Sigmoid colon (tissue), 7 donors: ENCODE measurements at places on chromosomes 5 and 9. TPM values are rescaled to one million over a fixed set of nuclear protein-coding genes. Genes with fewer than 3 reads are reported as not detected.
A peak's percentile ranks its signal among the peaks of the same experiment; 100 is the strongest.

DNA sequence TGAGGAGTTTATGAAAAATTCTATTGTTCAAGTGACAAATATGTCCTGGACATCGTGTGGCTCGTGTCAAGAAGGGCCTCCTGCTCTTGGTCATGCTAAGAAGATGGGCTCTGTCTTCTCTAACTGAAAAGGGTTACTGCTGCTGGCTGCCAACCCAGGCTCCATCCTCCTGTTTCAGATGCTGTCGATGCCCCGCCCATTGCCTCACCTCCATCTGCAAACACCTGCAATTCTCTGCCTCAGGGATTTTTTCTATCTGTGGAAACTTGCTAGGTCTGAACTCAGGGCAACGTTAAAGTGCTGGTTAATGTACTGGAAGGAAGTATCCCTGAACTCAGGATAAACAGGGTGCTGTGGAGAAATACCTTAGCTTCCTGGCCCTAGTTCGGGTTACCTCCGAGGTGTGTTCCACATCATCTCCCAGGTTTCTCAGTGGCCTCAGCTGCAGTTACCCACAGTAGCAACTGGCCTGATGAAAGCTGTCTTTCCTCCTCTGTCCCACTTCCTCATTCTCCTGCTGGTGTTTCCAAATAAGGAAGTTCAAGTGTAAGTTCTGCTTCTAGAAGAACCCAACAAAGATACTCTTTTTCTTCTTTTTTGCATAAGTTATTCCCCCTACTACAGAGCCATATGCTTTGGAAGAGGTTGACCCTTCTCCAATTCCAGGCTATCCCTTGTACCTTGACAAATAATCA is 151.7 kb upstream of the SMIM23 start:
- peak; percentile 34 for DNase-seq

- no peak for DNase-seq
These were observed 1043.8 kb upstream of the NUDT12 start for GRCh38 chr5:104606258-104606829.

DNA sequence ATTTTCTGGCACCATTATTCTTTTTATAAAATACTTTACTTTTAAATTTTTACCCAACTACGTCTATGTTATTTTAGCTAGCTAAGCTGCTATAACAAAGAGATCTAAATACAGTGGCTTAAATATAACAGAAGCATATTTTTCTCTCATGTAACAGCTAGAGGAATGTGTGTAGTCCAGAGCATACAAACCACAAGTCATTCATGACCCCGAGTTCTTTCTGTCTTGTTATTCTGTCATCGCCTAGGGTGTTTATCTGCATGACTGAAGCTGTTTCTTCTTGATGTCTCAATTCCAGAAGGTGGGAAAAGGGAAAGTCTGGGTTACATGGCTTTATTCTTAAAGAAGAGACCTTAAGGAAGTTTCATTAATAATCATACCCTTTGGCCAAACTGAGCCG is 136.9 kb upstream of the RFX3 start:
- DNase-seq: no peak

- DNase-seq: no peak
These were observed 1.5 kb downstream of the ARPC5L start for GRCh38 chr9:124863371-124863871.

DNA sequence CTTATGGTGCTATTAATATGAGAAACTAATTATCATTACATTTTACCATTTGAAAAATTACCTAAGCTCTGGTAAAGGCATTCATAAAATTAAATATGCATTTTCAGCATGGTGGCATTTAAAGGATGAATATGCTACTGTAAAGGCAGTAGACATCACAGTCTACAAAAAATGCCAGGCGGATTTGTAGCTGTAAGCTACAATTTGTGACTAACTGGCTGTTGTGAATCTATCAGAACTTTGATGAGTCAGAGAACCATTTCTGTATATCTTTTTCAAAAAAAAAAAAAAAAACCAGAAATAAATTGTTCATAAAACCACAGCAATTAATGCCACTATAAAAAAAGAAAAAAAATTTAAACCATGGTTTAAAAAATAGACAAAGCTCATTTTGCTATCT is 186.3 kb downstream of the NFIB start:
- no peak for DNase-seq

- no peak for DNase-seq
These were observed 254.0 kb upstream of the GAS1 start for GRCh38 chr9:87201351-87201751.

DNA sequence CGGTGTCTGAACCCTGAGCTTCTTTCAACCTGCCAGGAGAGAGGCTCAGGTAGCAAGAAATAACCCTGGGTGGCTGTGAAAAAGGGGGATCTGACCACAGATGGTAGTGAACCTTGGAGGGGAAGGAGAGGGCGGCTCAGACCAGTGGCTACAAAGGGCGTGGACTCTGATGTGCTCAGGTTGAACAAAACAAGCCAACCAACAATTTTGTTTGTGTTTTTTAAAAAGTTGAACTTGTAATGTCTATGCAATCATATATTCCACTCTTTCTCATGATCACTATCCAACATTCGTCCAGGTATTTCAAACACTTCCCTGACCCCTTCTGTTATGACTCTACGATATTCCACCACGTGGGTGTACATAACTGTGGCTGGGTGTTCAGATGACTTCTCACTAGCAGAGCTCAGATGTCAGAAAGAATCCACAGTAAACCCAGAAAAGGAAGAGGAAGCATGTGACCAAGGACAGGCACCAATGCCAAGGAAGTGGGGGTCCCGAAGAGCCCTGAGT is 20.0 kb downstream of the PTPN3 start:
- DNase-seq: no peak

DNA sequence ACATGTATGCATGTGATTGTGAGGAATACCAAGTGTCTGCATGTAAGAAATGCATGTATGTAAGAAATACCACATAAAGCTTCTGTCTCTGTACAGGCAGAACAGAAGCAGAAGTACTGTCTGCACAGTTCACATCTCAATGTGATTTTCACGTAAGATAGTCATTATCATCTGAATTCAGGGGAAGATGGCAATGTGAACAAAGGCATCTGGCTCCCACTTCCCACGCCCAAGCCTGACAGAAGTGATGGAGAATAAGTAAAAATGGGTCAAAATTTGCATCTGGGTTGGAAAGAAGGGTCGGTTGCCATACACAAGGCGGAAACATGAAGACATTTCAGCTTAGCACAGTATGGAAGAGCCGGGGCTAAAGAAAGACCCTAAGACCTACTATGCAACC is 71.7 kb downstream of the SUSD1 start:
- no peak for DNase-seq

GRCh38 chr9:121278477-121279261 is 10.7 kb downstream of the GSN start:
- peak; percentile 94 for DNase-seq

DNA sequence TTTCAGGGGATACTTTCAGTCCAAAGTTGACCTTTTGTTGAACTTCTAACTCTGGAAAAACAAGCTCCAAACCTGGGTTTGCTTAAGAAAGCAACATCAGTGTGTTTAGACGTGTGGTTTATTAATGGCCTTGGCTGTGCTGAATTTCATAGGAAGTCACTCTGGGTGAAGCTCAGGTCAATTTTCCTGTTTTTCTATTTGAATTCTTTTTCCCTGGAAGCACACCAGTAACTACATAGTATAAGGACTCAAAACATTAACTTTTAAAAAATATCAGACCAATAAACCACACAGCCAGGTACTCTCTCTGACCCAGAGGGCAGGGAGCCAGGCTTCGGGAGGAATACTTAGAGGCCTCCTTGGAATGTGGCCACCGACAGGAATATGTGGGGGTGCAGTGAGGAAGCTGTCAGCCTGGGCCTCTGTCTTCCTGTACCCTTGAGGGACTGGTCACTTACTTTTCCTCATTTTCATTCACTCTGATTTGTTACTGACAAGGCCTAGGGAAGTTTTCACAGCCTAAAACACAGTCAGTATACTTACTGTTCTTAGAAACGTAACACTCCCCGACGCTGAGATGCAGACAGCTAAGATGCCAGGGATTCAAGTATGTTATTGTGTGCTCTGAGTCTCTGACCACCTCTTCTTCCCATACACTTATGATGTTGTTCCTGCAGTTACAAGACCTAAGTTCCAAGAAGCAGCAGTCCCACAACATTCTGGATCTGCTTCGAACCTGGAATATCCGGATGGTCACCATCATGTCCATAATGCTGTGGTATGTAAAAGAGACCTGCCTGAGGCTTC is 18.9 kb downstream of the SLC22A5 start:
- DNase-seq: peak; percentile 85

GRCh38 chr5:59446356-59446755 is 447.2 kb downstream of the PDE4D start:
- DNase-seq: no peak

SLC34A1 gene
- total RNA-seq: not detected

LCN1 gene
- not detected for total RNA-seq

PPP3R2 gene
- not detected for total RNA-seq

GNG10 gene
- 65.9 TPM for total RNA-seq

CLIC3 gene
- total RNA-seq: not detected

IFNK gene
- not detected for total RNA-seq

SOHLH1 gene
- not detected for total RNA-seq

PKD2L2 gene
- not detected for total RNA-seq

NR4A3 gene
- total RNA-seq: 3.9 TPM
